ENCODE measurements at places on chromosomes 4 and X. TPM values are rescaled to one million over a fixed set of nuclear protein-coding genes. Genes with fewer than 3 reads are reported as not detected.

DNA sequence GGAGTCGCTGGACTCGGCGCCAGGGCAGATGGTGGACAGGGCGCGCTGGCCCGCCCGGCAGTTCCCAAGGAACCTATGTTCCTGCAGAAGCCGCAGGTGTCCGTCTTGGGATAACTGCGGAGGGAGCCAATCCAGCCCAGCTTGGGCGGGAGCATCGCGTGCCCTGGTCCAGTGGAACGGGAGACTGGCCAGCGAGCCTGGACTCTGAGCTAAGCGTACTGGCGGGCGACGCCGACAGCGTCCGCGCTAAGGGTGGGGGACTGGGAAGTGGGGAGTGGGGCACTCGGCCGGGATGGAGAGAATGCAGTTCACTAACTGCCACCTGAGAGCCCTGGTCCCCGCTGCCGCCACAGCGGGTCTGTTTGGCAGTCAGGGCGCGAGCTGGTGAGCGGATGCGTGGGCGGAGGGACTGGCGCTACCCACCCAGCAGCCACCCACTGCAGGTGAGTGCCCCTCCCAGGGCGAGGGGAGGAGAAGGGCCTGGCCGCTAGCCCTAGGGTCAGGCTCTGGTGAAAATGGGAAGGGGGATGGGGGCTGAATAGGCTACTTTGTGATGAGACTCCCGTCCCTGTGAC is 1.3 kb upstream of the MAMLD1 start:
- DNase-seq, result no peak
- peak overlapping the region; percentile 59 for H3K4me3 ChIP-seq
- H3K27me3 ChIP-seq, result no peaks in the 10 kb centered on the region
- no peaks in the 10 kb centered on the region for H3K36me3 ChIP-seq
- no peak overlapping the region for H3K27ac ChIP-seq

- no peaks in the 10 kb centered on the region for H3K4me1 ChIP-seq
- H3K4me3 ChIP-seq, result no peak overlapping the region
- DNase-seq, result no peak
- no peak overlapping the region for H3K27ac ChIP-seq
These were observed 71.3 kb upstream of the PDHA1 start for GRCh38 chrX:19272452-19272851.

GRCh38 chr4:791898-792625 is 33.9 kb downstream of the CPLX1 start:
- peak overlapping the region; percentile 25 for H3K27ac ChIP-seq
- peaks cover 38% of the 10 kb centered on the region for H3K27me3 ChIP-seq
- H3K4me3 ChIP-seq, result peak overlapping the region; percentile 78
- peaks cover under 1% of the 10 kb centered on the region for H3K4me1 ChIP-seq
- no peaks in the 10 kb centered on the region for H3K36me3 ChIP-seq
- peak; percentile 83 for DNase-seq

- no peaks in the 10 kb centered on the region for H3K4me1 ChIP-seq
- no peak for DNase-seq
- no peak overlapping the region for H3K27ac ChIP-seq
- H3K27me3 ChIP-seq, result no peaks in the 10 kb centered on the region
These were observed 41.8 kb downstream of the INTS12 start for GRCh38 chr4:105666693-105667092.

The PSAPL1 gene
- not detected for total RNA-seq

GRCh38 chr4:127788517-127788916 is 6.4 kb downstream of the HSPA4L start:
- no peak overlapping the region for H3K27ac ChIP-seq
- H3K27me3 ChIP-seq, result no peaks in the 10 kb centered on the region
- no peaks in the 10 kb centered on the region for H3K4me1 ChIP-seq
- DNase-seq, result no peak
- no peak overlapping the region for H3K4me3 ChIP-seq

The TCEAL2 gene
- 0.66 TPM for total RNA-seq

DNA sequence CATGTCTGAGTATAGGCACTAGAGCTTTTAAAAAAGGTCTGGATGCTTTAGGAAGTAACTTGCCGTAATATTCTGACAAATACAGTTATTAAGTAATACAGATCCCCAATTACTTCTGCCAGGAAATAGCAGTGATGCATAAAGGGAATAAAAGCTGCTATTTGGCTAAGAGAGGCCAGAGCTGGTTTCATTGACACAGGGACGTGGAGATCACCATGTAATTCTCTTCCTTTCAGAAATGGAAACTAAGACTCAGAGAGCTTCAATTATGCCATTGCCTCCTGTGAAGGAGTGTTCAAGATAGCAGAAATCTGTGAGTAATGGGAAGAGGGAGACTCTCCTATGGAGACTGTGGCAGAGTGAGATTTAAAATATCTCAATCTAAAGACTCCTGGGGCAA is 238.1 kb downstream of the SLITRK2 start:
- H3K36me3 ChIP-seq, result no peaks in the 10 kb centered on the region
- H3K4me3 ChIP-seq, result no peak overlapping the region
- no peak for DNase-seq
- no peaks in the 10 kb centered on the region for H3K4me1 ChIP-seq
- no peak overlapping the region for H3K27ac ChIP-seq

DNA sequence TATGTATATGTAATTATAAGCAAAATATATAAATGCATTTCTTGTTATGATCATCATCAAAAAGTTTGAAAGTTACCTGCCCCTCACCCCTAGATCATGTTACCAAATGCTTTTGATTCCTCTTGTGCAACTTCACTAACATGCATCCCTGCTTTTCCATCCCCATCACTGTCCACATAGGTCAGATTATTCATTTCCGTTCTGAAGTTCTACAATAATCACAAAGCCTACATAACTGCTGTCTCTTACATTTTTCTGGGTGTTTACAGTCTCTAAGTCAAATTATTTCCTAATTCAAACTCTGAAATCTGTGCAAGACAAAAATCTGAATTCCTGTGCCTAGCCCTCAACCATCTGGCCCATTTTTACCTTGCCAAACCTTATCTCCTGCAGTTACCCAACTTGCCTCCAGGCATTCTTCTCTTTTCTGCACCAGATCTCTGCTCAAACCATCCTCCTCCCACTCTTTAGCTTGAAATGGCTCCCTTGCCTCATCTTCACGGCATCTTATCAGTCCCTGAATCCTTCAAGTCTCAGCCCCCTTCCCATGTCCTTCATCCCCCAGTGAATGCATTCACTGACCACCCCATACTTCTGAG is 42.4 kb upstream of the SLC39A8 start:
- no peaks in the 10 kb centered on the region for H3K36me3 ChIP-seq
- no peak overlapping the region for H3K27ac ChIP-seq
- no peaks in the 10 kb centered on the region for H3K4me1 ChIP-seq
- no peak for DNase-seq
- no peaks in the 10 kb centered on the region for H3K27me3 ChIP-seq

- no peak overlapping the region for H3K27ac ChIP-seq
- no peak for DNase-seq
- H3K27me3 ChIP-seq, result no peaks in the 10 kb centered on the region
These were observed 19.6 kb downstream of the AP1S2 start for GRCh38 chrX:15834827-15835595.

DNA sequence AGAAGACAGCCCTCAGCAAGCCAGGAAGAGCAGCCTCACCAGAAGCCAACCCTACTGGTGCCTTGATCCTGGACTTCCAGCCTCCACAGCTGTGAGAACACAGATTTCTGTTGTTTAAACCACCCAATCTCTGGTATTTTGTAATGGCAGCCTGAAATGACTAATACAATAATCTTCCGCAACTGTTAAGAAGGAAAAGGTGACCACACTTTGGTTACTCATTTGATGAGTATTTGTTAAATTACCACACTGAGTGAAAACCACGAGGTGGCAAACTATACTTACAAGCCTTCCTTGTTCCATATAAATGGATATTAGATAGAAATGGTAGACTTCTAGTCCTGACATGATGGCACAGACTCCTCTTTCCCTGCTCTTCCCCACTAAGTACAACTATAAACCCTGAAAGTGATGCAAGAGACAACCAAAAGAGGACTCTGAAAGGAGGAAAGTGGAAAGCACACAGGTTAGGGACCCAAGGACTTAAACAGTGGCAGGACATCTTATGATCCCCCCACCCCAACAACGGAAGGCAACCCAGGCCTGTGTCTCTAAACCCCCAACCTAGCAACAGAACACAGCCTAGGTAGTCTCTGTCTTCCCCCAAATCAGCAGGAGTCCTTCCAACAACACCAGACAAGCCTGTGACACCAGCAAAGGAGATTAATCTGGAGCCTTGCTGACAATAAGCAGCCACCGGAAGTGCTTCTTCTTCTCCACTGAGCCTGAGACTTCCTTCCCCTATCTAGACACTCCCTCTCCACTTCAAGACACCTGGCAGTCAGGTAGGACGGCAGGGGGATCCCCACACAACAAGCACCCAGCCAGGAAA is 12.3 kb downstream of the ZNF182 start:
- H3K27ac ChIP-seq, result no peak overlapping the region
- no peak overlapping the region for H3K4me3 ChIP-seq
- H3K4me1 ChIP-seq, result no peaks in the 10 kb centered on the region

The FREM3 gene
- not detected for total RNA-seq

GRCh38 chr4:89928838-89929237 is 34.2 kb downstream of the MMRN1 start:
- no peak overlapping the region for H3K27ac ChIP-seq
- no peaks in the 10 kb centered on the region for H3K36me3 ChIP-seq
- H3K4me1 ChIP-seq, result no peaks in the 10 kb centered on the region
- no peaks in the 10 kb centered on the region for H3K27me3 ChIP-seq
- no peak overlapping the region for H3K4me3 ChIP-seq

DNA sequence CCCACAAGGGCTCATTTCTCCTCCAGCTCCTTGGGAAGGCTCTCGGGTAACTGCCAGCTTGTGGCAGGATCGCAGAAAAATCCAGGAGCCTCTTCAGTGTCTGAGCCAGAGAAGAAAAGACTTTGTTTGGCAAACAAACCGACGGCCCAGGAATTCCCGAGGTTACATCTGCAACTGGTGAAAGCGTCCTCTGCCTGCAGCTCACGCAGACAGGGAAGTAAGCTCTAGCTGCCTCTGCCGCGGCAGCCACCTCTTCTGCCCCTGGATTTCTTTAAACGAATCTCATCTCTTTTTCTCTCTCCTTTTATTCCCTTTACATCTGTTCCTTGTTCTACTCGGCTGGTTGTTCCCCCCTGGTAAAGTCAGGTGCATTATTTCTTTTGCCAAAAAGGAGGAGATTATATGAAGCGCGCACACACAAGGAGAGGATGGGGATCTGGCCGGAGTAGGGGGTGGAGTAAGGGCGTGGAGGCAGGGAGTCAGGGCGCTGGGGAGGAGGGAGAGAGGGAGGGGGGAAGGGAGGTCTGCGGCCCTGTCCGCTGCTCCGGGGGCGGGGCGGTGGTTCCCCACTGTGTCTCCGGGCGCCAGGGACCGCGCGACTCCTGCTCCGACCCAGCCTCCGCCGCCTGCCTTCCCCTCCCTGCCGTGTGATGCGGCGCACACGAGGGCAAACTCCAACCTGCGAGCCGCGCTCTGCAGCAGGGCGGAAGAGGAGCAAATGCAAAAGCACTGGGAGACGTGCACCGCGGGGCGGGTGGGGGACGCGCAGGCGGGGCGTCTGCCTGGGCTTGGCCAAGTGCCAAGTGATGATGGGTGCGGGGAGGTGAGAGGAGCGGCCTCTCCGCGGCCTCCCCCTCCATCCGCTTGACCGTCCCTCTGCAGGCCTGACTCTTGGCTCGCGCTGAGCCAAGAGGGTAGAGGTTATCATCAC is at the start of gene DCHS2:
Gene DCHS2, minus strand, starts transcription at position 459 of the 931 bp plus-strand sequence. Its CDS starts 444 bp downstream, at position 15.
- peak within 1 kb of the TSS; percentile 73 for H3K4me3 ChIP-seq
- H3K36me3 ChIP-seq, result no peaks in the 10 kb centered on the region
- no peak for DNase-seq
- H3K27ac ChIP-seq, result no peak within 1 kb of the TSS
- peaks cover 8% of the 10 kb centered on the region for H3K4me1 ChIP-seq

GRCh38 chr4:146978641-146979040 is 33.0 kb upstream of the TTC29 start:
- no peaks in the 10 kb centered on the region for H3K27me3 ChIP-seq
- H3K27ac ChIP-seq, result no peak overlapping the region
- no peak for DNase-seq
- no peaks in the 10 kb centered on the region for H3K36me3 ChIP-seq
- no peak overlapping the region for H3K4me3 ChIP-seq
- H3K4me1 ChIP-seq, result no peaks in the 10 kb centered on the region

DNA sequence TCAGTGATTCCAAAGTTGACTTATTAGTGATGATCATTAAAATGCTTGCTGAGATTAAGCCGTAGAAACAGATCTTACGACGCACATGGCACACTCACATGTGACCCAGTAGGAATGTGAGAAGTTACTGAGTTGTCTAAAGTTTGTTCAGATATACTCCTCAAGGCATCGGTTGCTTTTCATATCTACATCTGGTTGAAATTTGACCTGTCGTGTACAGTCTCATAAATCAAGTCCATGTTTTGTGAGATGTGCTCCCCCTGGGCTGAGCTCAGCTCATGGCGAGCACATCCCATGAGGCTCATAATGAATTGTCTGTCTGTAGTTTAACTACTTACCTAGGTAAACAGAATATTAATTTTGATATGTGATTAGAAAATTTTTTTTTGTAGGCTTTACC is 67.0 kb downstream of the TNIP2 start:
- H3K27ac ChIP-seq, result no peak overlapping the region
- peaks cover 4% of the 10 kb centered on the region for H3K36me3 ChIP-seq
- no peak overlapping the region for H3K4me3 ChIP-seq
- DNase-seq, result no peak

DNA sequence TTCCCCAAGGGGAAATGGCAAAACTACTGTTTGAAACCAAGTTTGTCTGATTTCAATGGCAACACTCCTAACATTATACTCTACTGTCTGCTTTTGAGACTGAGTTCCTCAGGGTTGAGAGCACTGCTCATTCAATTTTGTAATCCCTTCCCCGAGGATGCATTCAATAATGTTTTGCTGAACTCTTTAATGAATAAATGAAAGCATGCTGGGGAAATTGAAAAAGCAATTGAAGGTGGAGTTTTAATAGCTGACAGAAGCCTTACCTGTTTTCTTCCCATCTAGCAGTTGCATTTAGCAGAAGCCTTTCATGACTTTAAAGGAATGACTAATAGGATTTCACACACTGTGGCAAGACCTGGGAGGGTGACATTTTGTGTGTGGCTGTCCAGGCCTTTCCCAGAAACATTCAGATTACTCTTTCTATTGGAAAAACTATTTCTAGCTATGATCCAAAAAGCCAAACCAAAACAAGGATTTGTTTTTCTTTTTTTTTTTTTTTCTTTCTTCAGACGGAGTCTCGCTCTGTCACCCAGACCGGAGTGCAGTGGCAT is 45.1 kb downstream of the DTHD1 start:
- no peaks in the 10 kb centered on the region for H3K4me1 ChIP-seq
- no peaks in the 10 kb centered on the region for H3K36me3 ChIP-seq
- no peak overlapping the region for H3K4me3 ChIP-seq

All from breast epithelium (tissue), 4 donors.